ENCODE measurements at places on chromosomes 2 and 18.

DNA sequence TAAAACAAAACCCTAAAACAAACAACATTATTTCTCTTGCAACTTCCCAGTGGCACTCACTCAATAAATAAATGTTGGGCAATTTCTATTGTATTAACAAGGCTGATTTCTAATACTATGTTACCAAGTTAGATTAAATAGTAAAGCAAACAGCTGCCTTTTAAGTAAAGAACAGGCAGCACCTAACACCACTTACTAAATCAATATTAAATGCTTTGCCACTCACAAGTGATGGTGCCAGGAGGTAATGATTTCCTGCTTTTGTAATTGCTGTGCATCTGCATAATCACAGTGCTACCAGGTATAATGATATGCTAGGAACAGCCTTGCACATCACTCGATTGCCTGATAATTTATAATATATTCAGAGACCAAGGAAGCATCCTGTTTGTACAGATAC, 276.5 kb downstream of the NBAS start:
- DNase-seq: no peak

DNA sequence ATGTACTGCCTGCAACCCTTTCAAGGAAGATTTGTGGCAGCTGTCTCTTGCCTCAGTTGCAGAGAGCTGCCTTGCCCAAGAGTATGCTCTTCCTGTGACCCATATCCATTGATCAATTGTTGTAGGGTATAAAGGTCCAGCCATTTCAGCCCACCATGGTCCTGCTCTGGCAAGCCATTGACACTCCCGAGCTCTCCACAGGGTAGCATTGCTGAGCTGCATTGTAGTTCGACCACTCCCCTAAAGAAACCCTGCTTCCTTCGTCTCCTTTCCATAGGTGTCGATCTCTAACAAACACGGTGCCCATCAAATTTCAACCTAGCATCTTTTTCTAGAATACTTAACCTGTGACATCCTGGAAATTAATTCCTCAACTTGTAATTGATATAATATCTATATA, 104.9 kb upstream of the NDUFV2 start:
- no peak for DNase-seq

GRCh38 chr2:171485116-171485515, 37.2 kb upstream of the CYBRD1 start:
- DNase-seq: no peak

DNA sequence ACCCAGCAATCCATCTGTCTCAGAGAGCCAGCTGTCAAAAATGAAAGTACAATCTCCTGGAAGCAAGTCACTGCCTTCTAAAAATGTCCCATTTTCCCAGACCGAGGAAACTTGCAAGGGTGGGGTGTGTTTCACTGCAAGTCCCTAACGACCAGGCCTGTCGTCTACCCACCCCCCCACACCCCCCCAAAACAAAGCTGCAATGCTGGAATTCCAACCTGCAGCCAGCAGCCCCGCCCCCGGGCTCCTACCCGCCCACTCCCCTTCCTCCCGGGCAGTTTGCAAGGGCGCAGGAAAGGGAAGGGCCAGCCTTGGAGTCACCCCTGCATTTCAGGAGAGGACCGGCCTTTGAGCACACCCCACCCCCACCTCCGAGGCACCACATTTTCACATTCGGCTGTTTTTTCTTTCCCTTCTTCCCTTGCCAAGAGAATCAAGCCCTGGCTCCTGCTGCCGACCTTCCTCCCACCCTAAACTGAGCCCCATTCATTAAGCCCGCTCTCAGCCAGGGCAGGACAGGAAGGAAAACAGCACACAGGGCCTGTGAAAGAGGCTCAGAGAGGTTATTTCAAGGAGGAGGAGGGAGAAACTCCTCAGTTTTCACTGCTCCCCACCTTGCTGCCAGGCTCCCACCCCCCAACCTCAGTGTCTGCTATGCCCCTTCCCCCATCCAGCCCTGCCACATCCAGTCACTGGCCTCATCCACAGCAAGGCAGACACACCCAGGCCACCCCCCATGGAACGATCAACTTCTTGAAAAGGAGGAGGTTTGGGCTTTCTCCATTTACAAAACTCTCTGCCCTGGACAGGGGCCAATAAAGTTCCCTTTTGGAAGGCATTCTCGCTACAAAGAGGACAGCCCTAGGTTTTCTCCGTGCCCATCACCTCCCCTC, 11.3 kb downstream of the SMAD7 start:
- peak; percentile 47 for DNase-seq

GRCh38 chr2:30421026-30421603, 25.9 kb upstream of the LCLAT1 start:
- DNase-seq: no peak

DNA sequence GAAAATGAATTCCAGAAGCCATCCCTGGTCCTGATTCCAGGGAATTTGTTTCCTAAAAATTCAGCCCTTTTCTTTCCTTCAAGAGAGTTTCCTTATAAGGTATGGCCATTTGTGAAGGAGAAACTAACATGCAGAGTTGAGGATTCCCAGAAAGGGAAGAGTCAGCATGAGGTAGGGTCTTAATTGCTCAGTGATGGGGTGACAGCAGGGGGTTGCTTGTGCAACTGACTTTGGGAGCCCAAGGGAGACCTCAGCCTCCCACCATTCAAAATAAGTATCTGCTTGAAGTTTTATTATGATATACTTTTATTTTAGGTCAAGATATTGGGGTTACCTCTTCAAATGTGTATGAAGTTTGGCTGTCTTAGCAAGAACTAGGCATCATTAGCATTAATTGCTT, 74.9 kb upstream of the CELF4 start:
- no peak for DNase-seq

DNA sequence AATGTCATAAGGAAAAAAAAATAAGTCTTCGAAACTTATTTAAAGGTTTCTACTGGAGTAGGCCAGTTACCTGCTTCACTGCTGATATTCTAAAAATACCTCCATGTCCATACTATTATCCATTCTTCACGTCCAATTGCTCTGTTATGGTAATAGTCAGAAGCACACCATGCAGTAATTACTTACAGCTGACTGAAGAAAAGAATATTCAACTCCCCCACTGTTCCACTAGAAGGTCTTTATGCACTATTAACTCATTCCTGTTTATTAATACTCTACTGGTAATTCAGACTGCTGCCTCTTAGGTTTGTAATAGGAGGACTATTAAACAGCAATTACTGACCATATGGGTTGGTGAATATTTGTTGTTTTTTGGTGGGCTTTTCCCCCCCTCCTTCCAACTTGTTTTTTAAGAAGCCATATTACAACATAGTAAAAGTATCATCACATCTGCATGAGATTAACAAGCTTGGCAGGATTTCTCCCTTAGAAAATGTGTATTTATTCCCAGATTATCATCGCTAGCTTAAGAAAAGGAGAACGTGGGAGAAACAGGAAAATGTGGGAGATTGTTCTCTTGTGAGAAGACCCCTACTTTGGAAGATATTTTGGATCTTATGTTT, 806.4 kb upstream of the FANCL start:
- no peak for DNase-seq

- DNase-seq: no peak
Measured at GRCh38 chr2:110852051-110852450, 119.7 kb downstream of the ACOXL start.

- no peak for DNase-seq
Measured at GRCh38 chr18:24475926-24476589, 15.6 kb downstream of the HRH4 start.

DNA sequence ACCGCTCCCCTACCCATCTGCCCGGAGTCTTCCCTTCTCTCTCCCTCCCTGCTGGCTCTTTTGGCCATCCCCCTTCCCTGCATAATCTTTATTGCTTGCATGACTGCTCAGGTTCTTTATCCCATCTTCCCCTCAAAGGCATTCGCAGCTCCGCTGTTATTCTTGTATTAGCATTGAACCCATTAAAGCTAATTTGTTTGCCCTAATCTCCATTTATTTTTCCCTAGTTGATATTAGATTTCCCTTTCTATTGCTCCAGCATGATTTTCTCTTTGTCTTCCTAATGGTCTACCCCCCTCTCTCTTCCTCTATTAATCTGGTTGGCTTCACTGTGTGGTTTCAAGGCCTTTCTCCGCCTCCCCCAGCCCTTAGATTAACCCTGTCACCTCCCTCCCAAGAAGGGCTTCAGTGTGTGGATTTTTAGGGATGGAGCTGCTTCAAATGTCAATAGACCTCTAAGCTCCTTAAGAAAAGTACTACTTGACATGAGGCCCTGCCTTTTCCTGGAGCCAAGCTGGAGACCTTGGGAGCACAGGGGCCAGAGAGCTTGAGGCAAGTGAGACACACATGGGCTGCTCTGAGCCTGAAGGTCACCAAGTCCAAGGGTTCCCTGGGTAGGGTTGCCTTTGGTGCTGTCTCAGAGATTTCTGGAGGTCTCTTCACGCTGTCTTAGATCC, 20.1 kb downstream of the PAX8 start:
- DNase-seq: no peak

Measured in AG10803 (cell line).